ENCODE measurements at places on chromosomes 3 and 15. TPM values are rescaled to one million over a fixed set of nuclear protein-coding genes. Genes with fewer than 3 reads are reported as not detected.

Gene GPR27
- not detected for total RNA-seq

Gene CACNA2D3
- total RNA-seq: not detected

Gene FAH
- total RNA-seq: 8.6 TPM

Gene MUSTN1
- 0.83 TPM for total RNA-seq

Gene CX3CR1
- total RNA-seq: 0.38 TPM

Gene DUOXA2
- not detected for total RNA-seq

Gene RCCD1
- total RNA-seq: 19.3 TPM

Gene GRK7
- total RNA-seq: not detected

Gene COLQ
- 1.2 TPM for total RNA-seq

Gene CCRL2
- total RNA-seq: 1.9 TPM

Gene IGSF10
- total RNA-seq: not detected

GRCh38 chr3:156388497-156389448 is 166.1 kb downstream of the SSR3 start:
- no peak for DNase-seq
- peaks cover 10% of the 10 kb centered on the region for H3K27me3 ChIP-seq
- no peaks in the 10 kb centered on the region for H3K36me3 ChIP-seq
- no peaks in the 10 kb centered on the region for H3K4me1 ChIP-seq
- no peak overlapping the region for H3K4me3 ChIP-seq
- H3K27ac ChIP-seq: no peak overlapping the region

DNA sequence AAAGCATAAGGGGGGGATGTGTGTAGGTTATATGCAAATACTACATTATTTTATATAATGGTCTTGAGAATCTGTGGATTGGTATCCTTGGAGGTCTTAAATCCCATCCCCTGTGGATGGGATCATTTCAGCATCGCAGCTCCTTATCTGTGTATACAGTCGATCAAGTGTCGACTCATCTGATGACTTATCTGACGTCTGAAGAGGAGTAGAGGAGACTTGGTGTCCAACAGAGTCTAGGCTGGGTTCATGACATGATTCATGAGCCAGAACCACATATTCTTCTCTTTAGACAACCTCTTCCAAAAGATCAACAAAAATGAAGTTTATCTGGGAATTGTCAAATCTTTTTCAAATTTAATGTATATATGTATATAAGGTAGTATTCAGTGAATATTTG is 220.7 kb downstream of the NR2F2 start:
- no peaks in the 10 kb centered on the region for H3K4me1 ChIP-seq
- DNase-seq: no peak
- H3K27ac ChIP-seq: no peak overlapping the region
- no peak overlapping the region for H3K4me3 ChIP-seq
- no peaks in the 10 kb centered on the region for H3K27me3 ChIP-seq
- no peaks in the 10 kb centered on the region for H3K36me3 ChIP-seq

DNA sequence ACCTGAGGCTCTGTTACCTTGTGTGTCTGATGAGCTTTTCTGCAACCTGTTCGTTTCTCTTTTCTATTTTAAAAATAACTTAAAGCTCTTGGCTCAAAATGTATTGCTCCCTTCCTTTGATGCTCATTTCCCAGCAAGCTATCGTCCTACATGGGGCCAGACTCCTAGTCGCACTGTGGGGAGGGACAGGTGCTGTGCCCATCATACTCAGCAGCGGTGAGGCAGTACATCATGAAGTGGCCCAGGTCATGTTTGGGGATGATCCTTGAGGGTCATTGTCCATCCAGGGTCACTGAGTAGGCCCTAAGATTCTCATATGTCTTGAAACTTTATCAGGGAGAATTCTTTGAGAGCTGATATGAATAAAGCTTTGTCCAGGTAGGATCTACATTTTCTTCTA is 41.1 kb downstream of the PTH1R start:
- peaks cover 11% of the 10 kb centered on the region for H3K4me1 ChIP-seq
- no peak overlapping the region for H3K27ac ChIP-seq
- H3K36me3 ChIP-seq: peaks cover 79% of the 10 kb centered on the region
- no peaks in the 10 kb centered on the region for H3K27me3 ChIP-seq
- no peak for DNase-seq

DNA sequence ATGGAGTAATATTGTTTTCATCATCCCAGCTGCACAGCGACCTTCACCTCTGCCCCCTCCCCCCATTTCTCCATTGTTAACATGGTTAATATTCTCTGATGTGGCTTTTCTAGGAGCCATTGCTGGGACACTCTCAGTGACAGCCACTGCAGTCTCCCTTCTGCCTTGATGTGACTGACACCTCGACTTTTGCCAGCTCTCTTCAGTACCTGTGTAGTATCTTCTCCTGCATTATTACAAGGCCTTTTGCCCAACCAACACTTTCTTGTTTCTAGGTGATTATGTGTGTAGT is 179.8 kb downstream of the CLSTN2 start:
- no peak for DNase-seq
- no peak overlapping the region for H3K4me3 ChIP-seq
- no peak overlapping the region for H3K27ac ChIP-seq
- H3K4me1 ChIP-seq: no peaks in the 10 kb centered on the region
- no peaks in the 10 kb centered on the region for H3K36me3 ChIP-seq

DNA sequence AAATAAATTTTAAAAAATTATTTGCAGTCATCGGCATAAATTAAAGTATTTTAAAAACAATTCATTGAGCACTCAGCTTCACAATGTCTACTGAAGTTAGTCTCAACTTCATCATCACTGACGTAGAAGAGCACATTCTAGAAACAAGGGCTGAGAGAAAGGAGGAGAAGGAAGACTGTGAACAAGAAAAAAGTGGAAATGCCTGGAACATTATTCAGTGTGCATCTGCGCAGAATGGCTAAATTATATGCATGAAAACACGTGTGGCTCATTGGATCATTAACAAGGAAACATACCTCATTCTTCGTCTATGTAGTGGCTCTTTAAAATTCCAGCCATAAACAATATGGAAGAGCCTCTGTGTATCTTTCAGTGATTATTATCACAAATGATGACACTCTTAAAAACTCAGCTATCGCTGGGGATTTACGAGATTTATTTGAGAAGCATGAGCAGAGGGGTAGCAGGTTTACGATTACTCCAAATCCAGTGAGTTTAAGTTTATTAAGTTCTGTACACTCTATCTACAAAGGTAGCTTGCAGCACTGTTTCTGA is 404.2 kb upstream of the CDIN1 start:
- H3K27me3 ChIP-seq: no peaks in the 10 kb centered on the region
- no peak for DNase-seq
- no peaks in the 10 kb centered on the region for H3K36me3 ChIP-seq

DNA sequence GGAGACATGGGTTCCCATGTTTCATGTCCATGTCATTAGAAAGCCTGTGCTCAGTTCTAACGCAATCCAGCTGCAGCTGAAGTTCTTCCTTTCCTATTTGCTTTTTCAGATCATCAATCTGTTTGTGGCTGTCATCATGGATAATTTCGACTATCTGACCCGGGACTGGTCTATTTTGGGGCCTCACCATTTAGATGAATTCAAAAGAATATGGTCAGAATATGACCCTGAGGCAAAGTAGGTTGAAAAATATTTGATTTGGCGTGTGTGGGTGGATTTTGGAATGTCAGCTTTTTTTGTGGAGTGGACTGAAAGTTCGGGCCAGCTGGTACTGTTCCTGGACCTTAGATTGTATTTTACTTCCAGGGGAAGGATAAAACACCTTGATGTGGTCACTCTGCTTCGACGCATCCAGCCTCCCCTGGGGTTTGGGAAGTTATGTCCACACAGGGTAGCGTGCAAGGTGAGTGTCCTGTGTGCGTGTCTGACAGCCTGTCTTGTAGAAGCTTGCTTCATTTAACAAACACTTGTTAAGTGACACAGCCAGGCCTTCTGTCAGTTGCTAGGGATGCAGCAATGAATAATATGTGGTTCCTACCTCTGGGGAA is 69.6 kb downstream of the CHDH start:
- H3K27me3 ChIP-seq: no peaks in the 10 kb centered on the region
- DNase-seq: no peak
- H3K4me3 ChIP-seq: no peak overlapping the region
- H3K4me1 ChIP-seq: peaks cover 22% of the 10 kb centered on the region
- no peak overlapping the region for H3K27ac ChIP-seq

DNA sequence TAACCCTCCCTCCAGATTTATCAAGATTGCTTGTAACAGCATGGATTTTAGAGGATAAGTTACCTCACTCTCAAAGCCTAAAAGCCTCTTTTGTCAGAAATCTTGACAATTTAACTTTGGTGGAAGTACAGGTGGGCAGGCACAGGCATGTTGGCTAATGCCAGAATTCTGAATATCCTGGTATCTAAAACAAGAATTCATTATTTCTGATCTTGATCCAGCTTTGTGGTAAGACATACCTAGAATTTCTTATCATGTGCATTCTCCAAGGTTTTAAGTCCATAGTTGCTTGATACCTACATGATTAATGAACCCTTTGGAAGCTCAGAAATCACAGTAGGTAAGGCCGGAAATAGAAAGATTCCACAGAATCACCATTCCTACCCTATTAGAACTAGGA is 109.9 kb upstream of the TTC14 start:
- no peaks in the 10 kb centered on the region for H3K36me3 ChIP-seq
- no peak overlapping the region for H3K27ac ChIP-seq
- H3K27me3 ChIP-seq: no peaks in the 10 kb centered on the region
- H3K4me1 ChIP-seq: no peaks in the 10 kb centered on the region

DNA sequence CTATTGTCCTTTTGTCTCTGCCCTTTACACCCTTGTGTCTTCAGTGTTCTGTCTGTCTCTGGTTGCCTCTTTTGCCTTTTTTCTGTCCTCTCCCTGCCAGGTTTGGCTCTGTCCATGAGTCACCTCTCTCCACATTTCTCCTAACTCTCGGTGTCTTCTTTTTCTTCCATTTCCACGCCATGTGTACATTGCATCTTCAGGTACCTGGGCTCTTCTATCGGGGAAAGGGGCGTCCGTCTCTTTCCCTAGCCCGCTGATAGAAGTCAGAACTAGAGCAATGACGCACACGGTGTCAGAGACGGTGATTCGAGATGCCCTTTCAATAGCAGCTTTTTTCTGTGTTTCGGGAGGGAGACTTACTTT is 641 bp downstream of the OPA1 start:
- H3K4me1 ChIP-seq: peaks cover 52% of the 10 kb centered on the region
- H3K27ac ChIP-seq: peak overlapping the region; percentile 89
- no peak for DNase-seq
- peaks cover 31% of the 10 kb centered on the region for H3K36me3 ChIP-seq
- no peaks in the 10 kb centered on the region for H3K27me3 ChIP-seq

- H3K27ac ChIP-seq: peak overlapping the region; percentile 89
- peak; percentile 74 for DNase-seq
- H3K27me3 ChIP-seq: no peaks in the 10 kb centered on the region
- H3K4me1 ChIP-seq: peaks cover 57% of the 10 kb centered on the region
These were observed 12.7 kb upstream of the TSPAN3 start for GRCh38 chr15:77083381-77084160.

GRCh38 chr3:50985893-50986292 is 311.2 kb downstream of the DOCK3 start:
- no peak overlapping the region for H3K27ac ChIP-seq
- H3K27me3 ChIP-seq: peaks cover 10% of the 10 kb centered on the region
- H3K4me1 ChIP-seq: no peaks in the 10 kb centered on the region
- no peak for DNase-seq
- no peaks in the 10 kb centered on the region for H3K36me3 ChIP-seq
- no peak overlapping the region for H3K4me3 ChIP-seq

DNA sequence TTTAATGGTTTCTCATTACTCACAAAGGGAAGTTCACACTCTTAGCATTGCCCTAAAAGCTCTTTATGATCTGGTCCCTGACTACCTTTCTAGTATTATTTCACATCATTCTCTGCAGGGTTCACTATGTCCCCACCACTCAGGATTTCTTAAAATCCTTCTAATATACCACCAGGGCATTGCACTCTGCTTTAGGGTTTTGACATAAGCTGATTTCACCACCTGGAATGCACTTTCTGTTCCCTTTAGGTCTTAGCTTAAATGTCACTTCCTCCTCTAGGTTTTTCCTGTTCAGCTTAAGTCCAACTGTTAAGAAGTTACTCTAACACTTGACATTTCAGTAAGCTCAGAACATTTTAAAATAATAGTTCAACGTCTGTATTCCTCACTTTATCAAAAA is 81.7 kb downstream of the HCN4 start:
- DNase-seq: no peak
- no peak overlapping the region for H3K4me3 ChIP-seq
- no peaks in the 10 kb centered on the region for H3K27me3 ChIP-seq
- peak overlapping the region; percentile 20 for H3K27ac ChIP-seq

DNA sequence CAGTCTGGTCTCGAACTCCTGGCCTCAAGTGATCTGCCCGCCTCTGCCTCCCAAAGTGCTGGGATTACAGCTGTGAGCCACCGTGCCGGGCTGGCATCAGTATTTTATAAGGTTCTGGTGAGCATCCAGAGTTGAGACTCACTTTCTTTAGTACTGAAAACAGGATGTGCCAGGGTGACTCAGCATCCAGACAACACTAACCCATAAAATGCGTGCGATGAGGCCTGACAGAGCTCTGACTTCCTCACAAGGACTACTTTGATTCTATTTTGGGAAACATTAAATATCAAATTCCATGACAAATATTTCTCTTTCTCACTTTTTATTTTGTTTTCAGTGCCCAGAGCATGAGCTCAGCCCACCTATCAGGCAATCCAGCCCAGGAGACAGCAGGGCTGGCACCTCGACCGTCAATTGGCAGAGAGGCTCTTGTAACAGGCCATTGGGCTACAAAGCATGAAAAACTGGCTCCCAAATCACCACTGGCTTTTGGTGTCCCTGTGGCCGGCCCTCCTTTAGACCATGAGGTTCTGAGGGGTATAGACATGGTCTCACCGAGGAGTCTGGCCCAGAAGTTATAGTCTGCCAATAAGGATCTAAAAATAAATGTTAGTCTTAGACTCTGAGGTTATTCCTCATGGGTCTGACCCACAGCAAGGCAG is 75.0 kb downstream of the FEM1B start:
- no peak overlapping the region for H3K4me3 ChIP-seq
- peak overlapping the region; percentile 68 for H3K27ac ChIP-seq
- H3K27me3 ChIP-seq: peaks cover 4% of the 10 kb centered on the region
- peaks cover 9% of the 10 kb centered on the region for H3K4me1 ChIP-seq
- H3K36me3 ChIP-seq: no peaks in the 10 kb centered on the region
- no peak for DNase-seq

- H3K27ac ChIP-seq: no peak overlapping the region
- no peaks in the 10 kb centered on the region for H3K27me3 ChIP-seq
- DNase-seq: no peak
- H3K4me1 ChIP-seq: no peaks in the 10 kb centered on the region
These were observed 246.6 kb downstream of the IL20RB start for GRCh38 chr3:137204409-137204808.

- no peaks in the 10 kb centered on the region for H3K27me3 ChIP-seq
- no peak for DNase-seq
- no peak overlapping the region for H3K4me3 ChIP-seq
- H3K36me3 ChIP-seq: no peaks in the 10 kb centered on the region
These were observed 653.6 kb downstream of the NAALADL2 start for GRCh38 chr3:175512700-175513099.

- H3K4me3 ChIP-seq: no peak overlapping the region
- no peaks in the 10 kb centered on the region for H3K4me1 ChIP-seq
These were observed 20.4 kb downstream of the COLQ start for GRCh38 chr3:15501126-15501525.

- DNase-seq: no peak
- no peak overlapping the region for H3K4me3 ChIP-seq
- H3K4me1 ChIP-seq: no peaks in the 10 kb centered on the region
- H3K27me3 ChIP-seq: no peaks in the 10 kb centered on the region
These were observed 569.3 kb downstream of the MECOM start for GRCh38 chr3:169094204-169094603.
